NK-92 treated with Interleukin-12 subunit alpha and Interleukin-12 subunit beta, amount 100 ng/mL, for 24 hours (cell line): ENCODE measurements at places on chromosomes 3 and 15.
A peak's percentile ranks its signal among the peaks of the same experiment; 100 is the strongest.

DNA sequence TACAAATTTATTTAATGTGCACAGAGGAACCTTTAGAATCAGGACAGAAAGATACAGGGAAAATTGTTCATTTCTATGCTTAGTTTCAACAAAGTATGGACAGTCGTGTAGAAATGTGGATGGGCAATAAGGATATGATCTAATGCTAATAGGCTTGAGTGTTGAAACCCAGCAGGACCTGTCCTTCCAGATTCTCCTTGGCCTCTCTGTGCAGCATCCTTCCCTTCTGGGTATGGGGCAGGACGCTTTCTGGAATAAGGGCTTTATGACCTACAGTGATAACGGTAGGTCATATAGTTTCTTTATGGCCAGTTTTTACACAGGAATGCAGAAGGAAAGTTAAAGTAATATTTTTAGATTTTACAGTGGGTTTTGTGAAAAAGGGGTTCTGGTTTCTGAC, 698.1 kb downstream of the SI start:
- no peak for DNase-seq

DNA sequence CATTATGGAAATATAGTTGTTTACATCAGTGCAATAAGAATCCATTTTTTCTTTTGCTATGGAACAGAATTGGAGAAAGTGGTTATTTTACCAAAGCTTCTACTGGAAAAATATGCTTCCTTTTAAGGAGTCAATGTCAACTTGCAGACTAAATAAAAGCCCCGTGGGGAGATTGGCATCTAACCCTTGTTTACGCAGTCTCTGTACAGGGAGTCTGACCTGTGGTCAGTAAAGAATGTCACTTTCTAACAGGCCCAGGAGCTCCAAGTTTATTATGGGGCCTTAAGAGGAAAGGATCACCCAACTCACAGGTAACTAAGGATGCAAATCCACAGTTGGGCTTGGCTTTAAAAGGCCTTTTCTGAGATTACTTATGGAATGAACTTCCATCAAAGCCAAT, 1751.2 kb downstream of the SI start:
- no peak for DNase-seq

- no peak for DNase-seq
Measured at GRCh38 chr15:72967811-72968530, 84.3 kb upstream of the NEO1 start.

DNA sequence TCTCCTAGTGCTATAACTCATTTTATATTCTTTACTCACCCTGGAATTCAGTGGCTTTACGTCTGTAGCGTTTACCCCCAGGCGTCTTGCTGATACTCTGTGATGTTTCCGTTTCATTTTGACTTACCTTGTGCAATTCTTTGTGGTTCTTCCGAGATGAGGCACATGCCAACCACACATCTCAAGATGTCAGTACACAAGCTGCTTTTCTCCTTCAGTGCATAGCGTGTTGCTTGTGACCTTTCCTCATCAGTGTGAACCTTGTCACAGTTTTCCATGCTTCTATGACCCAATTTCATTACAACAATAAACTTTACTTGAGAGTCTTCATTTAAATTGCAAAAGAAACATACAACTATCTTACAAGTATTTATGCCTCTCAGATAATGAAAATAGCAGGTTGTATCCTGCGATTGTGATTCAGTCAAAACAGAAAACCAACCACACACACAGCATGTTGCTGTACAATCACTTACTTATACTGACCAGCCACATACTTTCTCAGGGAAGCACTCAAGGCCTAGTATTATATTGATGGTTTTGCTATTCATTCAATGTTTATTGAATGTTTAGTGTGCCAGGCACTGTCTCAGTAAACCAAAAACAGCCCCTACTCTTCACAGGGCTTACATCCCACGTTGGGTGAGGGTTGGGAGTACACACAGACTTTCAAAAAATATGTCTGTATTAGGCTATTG, 4.6 kb upstream of the TBL1XR1 start:
- DNase-seq, result peak; percentile 47

GRCh38 chr3:46849045-46849631, 14.1 kb downstream of the MYL3 start:
- no peak for DNase-seq

- no peak for DNase-seq
Measured at GRCh38 chr15:89391685-89392257, 57.1 kb upstream of the POLG start.

- DNase-seq, result no peak
Measured at GRCh38 chr3:57900786-57901185, 107.4 kb upstream of the FLNB start.

GRCh38 chr15:95302206-95302605, 1028.3 kb upstream of the NR2F2 start:
- no peak for DNase-seq

GRCh38 chr3:50237133-50237651, 1.2 kb downstream of the GNAI2 start:
- DNase-seq, result no peak

GRCh38 chr15:28132524-28133275, 33.6 kb upstream of the OCA2 start:
- DNase-seq, result no peak
